ENCODE measurements at places on chromosomes 4 and X.

GRCh38 chr4:165088366-165088765 lies 24.3 kb downstream of the TMEM192 start:
- DNase-seq, result no peak

DNA sequence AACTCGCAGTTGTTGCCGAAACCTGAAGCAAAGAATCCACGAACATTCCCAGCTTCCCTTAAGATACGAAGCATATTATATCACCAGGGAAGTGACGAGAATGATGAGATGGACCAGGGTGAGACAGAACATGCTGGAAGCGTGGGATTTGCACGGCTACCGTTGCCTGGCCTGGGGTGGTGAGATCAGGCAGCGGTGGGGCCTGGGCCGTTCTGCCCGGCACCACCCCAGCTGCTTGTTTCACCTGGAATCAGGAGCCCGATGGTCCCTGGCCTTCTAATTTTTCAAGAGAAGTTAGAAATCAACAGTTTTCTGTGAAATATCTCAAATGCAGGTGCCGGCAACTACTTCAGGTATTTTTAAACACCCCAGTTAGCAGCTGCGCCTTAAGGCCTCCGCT lies 5.7 kb downstream of the CLDN22 start:
- DNase-seq, result no peak

DNA sequence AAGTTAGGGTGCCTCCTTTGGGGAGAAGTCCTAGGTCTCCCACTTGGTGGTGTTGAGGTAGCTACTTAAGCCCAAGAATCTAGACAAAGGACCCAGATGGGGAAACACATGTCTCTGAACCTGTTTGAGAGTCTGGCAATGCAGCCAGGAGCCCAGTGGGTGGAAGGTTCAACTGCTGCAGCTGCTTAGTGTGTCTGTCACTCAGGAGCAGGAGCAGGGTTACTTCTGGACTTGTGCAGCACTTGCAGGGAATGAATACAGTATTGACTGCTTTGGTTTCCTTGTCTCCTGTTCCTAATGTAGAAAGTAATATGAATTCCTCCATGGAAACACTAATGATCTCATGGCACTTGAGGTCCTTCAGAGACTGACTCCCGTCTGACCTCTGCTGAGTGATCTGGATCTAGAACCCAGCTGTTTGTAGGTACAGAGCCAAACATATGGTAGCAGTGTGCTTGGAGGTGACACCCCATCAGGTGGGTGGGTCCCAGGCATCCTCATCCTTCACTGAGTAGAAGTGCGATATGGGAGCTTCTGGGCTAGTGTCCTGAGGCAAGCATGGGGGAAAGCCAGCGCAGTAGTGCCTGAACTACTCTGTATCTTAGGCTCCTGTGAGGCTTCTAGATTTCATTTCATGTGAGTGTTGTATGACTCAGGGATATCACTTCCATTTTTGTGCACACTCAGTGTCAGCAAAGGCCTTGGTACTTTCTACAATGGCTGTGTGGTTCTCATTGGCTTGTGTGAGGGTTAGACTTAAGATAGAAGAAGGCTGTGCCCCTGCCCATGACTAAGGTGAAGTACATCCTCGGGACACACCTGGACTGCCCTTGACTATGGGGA lies 85.0 kb upstream of the WDR1 start:
- DNase-seq, result no peak

GRCh38 chr4:5204781-5205180 lies 153.5 kb downstream of the STK32B start:
- no peak for DNase-seq

DNA sequence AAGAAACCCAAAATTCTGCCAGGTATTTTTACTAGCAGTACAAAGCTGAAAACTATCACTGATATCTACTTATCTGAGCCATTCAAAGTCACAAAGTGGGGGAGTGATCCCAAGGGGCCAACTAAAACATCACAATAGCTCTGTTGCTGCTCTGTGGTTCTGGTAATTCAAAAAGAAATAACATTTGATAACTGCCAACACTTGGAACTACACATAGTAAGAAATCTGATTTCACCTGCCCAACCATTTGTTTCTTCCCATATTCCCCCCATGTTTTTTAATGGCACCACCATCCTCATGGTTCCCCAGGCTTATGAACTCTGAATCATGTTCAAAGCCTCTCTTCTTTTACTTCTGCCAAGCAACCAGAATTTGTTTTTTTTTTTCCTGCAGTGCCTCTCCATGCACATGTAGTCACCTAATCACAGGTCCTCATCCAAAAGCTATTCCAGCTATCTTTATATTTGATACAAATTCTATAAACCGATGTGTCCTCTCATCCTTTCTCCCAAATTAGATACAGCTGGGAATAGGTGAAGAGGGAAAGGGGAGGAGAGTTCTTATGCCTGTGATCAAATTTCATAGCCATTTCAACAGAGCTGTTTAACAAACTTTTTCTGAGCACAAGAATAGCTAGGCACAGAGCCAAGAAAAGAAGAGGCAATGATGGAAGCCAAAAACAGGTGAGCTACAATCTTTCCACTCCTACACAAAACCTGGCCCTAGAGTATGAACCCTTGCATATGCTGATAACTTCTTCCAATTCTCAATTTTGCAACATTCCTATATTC lies 7.7 kb downstream of the AMMECR1 start:
- no peak for DNase-seq

GRCh38 chr4:154076921-154077320 lies 288.0 kb upstream of the SFRP2 start:
- DNase-seq, result no peak

DNA sequence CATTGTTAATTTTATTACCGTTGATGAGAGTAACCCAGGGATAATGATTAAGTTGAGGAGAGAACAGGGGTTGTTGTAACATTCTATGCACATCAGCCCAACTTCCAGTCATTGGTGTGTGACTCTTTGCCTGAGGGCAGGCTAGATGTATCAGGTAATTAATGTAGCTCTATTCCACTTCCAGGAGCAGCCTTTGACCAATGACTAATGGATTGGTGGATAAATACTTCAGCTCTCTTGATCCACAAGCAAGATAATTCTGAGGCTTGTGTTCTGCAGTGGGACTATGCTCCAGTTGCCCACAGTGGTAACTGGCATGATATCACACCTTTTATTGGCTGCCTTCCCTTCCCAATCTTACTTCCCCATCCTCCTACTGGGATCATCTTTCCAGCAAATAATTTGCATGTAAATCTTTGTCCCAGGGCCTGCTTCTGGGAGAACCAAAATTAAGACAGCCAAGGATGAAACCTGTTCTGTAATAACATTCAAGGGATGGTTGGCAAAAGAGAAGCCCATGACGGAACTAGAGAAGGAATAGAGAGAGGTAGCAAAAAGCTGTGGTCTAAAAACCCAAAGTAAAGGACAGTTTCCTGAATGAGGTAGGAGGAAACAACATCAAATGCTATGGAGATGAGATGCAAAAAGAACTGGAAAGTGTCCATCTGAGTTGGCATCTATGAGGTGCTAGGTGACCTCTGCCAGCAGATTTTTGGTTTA lies 241.4 kb upstream of the RPS6KA3 start:
- DNase-seq, result no peak

DNA sequence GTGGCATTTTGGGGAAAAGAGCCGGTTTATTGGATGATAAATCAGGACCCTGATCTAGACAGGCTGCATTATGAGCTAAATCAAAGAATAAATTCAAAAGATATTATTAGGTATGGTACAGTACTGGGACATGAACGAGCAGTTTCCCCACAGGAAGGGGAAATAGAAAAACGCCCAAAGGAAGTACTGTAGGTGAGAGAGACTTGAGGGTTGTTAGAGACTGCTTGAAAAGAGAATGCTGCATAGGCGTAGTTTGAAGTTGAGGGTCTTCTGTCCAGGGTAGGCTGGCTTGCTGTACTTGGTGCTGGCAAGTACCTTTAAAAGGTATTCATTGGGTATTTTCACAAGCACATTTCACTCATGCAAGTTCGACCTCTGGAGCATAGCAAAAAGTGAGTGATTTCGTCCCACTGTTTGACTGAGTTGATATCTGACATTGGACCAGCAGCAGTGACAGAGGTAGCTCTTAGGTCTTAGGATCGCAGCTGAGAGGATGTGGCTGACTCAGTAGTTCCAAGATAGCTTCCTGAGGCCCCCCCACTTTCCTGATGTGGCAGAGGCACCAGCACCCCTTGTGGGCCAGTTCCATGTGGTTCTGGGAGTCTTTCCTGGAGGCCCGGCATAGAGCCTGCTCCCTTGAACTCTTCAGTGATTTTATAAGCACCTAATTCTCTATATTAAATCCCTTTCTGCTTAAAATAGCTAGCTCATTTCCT lies 64.3 kb downstream of the TMEM131L start:
- DNase-seq, result peak; percentile 4

GRCh38 chrX:100373673-100374072 lies 36.4 kb downstream of the PCDH19 start:
- no peak for DNase-seq

DNA sequence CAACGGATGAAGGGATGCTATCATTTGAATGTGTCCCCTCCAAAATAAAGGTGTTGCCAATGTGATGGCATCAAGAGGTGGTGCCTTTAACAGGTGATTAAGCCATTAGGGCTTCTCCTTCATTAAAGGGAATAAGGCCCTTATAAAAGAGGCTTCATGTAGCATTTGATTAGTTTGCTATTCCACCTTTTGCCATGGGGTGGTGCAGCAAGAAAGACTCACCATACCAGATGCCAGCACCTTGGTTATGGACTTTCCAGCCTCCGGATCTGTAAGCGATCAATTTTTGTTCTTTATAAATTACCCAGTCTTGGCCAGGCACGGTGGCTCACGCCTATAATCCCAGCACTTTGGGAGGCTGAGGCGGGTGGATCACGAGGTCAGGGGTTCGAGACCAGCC lies 7.9 kb upstream of the SLC25A43 start:
- no peak for DNase-seq

DNA sequence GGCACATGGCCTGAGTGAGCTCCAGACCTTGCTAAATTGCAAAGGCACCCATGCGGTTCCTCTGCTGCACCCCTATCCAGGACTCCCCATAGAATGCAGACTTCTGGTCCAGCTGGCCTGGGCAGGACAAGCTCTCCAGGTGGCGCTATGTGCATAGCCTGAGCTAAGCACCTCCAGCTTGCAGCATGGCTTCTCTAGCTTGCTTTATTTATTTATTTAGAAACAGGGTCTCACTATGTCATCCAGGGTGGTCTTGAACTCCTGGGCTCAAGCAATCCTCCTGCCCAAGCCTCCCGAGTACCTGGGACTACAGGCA lies 5.5 kb upstream of the WFS1 start:
- peak; percentile 28 for DNase-seq

- no peak for DNase-seq
Observed at GRCh38 chrX:19560611-19561010, 45.3 kb upstream of the MAP3K15 start.

Measured in NK-92 treated with Interleukin-12 subunit alpha and Interleukin-12 subunit beta, amount 100 ng/mL, for 24 hours (cell line).